IgD-negative memory B cell (primary cell): ENCODE measurements at places on chromosomes 3 and 15. TPM values are rescaled to one million over a fixed set of nuclear protein-coding genes. Genes with fewer than 3 reads are reported as not detected.

The PSMD6 gene
- polyA plus RNA-seq, result 97.6 TPM

The PRSS50 gene
- not detected for polyA plus RNA-seq

The TLR9 gene
- polyA plus RNA-seq, result 10.4 TPM

The FRMD5 gene
- 0.30 TPM for polyA plus RNA-seq
